Breast epithelium (tissue), 4 donors: ENCODE measurements at places on chromosomes 5 and 9. TPM values are rescaled to one million over a fixed set of nuclear protein-coding genes. Genes with fewer than 3 reads are reported as not detected.

DNA sequence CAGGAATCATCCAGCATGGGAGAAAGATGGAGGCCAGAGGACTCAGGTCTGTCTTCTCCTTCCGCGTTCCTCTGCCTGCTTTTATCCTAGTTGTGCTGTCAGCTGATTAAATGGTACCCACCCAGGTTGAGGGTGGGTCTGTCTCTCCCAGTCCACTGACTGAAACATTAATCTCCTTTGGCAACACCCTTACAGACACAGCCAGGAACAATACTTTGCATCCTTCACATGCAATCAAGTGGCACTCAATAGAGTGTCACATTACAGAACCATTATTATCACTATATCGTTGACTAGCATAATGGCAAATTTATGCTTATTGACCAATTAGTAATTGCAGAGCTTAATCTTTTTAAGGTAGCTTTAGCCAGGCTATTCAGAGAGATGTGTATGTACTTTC, 64.8 kb downstream of the UNC13B start:
- no peak for DNase-seq

Gene CRB2
- not detected for total RNA-seq

DNA sequence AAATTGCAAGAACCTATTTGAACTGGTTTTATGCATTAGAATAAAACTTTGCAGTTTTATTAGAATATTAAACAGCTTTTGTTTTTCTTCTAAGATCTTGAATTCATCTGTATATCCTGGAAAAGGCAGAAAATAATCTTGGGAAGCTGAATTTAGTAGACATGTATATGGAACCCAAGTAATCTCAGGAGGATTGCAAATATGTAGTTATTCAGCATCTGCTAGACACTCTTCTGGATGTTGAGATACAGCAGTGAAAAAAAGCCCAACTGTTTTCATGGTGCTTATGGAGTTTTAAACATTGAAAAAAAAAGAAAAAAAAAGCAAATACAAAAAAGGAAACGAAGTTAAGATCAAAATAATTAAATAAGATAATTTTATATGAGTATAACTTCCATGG, 922.2 kb upstream of the SEMA6A start:
- no peak for DNase-seq

DNA sequence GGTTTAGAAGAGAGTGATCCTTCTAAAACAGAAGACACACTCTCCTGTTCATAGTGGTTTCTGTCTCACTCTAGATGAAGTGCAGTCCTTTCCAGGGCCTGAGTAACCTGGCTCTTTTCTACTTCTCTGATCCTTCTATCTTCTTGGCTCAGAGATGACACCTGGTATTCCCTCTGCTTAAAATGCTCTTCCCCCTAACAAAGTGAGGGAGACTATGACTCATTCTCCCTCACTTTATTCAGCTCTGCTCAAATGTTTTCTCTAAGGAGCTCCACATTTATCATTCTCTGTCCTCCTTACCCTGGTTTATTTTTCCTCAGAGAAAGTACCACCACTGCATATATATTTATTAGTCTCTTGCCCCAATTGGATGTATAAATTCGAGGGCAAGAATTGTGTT, 24.6 kb downstream of the TUT7 start:
- no peak for DNase-seq

DNA sequence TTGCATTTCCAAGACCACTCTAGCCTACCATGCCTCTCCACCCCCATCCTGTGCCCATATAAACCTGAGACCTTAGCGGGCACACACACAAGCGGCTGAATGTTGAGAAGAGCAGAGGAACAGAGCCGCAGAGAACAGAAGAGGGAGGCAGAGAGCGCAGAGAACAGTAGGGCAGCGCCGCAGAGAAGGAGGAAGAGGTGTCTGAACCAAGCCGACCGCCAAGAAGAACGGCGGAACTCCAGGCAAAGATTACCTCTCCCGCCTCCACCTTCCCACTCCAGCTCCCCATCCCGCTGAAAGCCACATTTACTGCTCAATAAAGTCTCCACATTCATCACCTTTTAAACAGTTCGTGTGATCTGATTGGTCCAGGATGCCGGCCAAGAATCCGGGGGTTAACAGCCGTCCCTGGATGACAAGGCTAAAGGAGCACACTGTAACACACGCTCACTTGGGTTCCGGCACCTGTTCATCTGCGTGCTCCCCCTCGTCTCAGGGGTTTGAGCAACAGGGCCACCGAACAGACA, 33.2 kb downstream of the GRIN3A start:
- DNase-seq = no peak

- DNase-seq = no peak
Measured at GRCh38 chr5:107149243-107150005, 521.3 kb downstream of the EFNA5 start.

Gene PTGS1
- total RNA-seq = 2.6 TPM

GRCh38 chr5:15254607-15255006, 245.4 kb upstream of the FBXL7 start:
- DNase-seq = no peak

Gene KIF27
- 11.5 TPM for total RNA-seq

DNA sequence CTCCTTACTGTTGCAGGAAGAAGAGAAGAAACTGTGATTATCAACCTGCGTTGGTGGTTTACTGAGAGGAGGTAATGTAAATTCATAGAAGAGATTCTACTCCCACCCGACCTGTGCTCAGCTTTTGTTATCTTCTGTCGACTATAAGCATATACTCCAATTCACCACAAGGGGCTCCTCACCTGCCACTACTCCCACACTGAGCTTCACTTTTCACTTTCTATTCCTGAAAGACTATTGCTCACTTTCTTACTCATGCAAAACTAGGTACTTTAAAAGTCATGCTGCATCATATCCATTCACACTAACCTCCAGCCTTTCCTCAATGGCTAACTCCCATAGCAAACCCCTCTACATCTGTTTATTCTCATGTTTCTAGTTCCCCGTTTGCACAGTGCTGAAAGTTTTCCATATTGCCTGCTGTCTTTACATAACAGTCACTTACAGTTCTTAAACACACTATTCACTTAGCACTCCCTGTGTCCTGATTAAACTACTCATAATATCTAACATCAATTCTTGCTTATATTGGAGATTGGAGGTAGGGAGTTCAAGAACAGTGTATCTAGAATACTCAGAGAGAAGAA, 1062.6 kb downstream of the NR2F1-AS1 start:
- no peak for DNase-seq

- DNase-seq = no peak
Measured at GRCh38 chr9:92158097-92158601, 42.9 kb upstream of the SPTLC1 start.

- no peak for DNase-seq
Measured at GRCh38 chr5:90548069-90548593, 10.5 kb upstream of the ADGRV1 start.

- no peak for DNase-seq
Measured at GRCh38 chr5:163908253-163908652, 402.8 kb downstream of the MAT2B start.

DNA sequence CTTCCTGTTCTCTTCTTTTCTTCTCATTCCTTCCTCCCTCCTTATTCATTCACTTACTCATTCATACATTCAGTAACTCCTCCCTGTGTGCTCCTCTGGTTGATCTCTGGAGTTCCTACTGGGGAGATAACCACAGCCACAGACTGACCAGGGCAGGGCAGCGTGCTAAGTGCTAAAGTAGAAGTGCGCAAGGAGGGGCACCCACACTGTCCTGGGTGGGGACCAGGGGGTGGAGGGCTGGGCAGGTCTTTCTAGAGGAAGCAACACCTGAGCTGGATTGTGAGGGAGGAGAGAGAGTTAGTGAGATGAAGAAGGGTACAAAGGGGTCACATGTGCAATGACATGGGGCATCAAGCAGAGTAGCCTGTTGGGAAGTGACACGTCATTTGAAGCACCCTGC, 13.8 kb downstream of the ENHO start:
- DNase-seq = no peak

DNA sequence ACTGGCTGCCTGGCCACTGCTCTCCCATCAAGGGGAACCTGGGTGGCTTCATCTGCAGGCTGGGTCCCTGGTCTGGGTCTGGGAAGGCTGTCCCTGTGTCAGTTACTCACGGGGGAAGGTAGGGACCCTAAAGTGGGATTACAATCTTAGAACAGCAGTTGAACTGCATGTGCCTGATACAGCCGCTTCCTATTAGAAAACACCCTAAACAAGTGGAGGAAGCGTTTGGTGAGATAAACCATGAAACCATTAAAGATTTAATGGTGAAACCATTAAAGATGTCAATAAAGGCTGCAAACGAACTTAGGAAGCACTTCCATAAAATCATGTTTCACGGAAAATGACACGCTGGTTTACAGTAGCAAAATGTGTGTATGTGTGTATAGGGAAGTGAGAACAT, 2.5 kb upstream of the GFI1B start:
- no peak for DNase-seq
